ENCODE measurements at places on chromosomes 6 and 20.

GRCh38 chr6:63783096-63783495 lies 147.5 kb downstream of the PHF3 start:
- DNase-seq = no peak

GRCh38 chr6:88749849-88750248 lies 213.6 kb downstream of the RNGTT start:
- DNase-seq = no peak

DNA sequence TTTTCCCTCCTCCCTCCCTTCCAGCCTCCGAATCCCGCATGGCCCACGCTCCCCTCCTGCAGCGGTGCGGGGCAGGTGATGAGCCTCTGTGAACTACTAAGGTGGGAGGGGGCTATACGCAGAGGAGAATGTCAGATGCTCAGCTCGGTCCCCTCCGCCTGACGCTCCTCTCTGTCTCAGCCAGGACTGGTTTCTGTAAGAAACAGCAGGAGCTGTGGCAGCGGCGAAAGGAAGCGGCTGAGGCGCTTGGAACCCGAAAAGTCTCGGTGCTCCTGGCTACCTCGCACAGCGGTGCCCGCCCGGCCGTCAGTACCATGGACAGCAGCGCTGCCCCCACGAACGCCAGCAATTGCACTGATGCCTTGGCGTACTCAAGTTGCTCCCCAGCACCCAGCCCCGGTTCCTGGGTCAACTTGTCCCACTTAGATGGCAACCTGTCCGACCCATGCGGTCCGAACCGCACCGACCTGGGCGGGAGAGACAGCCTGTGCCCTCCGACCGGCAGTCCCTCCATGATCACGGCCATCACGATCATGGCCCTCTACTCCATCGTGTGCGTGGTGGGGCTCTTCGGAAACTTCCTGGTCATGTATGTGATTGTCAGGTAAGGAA lies at the start of gene OPRM1:
Gene OPRM1 (plus strand): TSS at position 10 of the 612 bp plus-strand sequence. CDS start 305 bp downstream, at position 315.
- DNase-seq = no peak

DNA sequence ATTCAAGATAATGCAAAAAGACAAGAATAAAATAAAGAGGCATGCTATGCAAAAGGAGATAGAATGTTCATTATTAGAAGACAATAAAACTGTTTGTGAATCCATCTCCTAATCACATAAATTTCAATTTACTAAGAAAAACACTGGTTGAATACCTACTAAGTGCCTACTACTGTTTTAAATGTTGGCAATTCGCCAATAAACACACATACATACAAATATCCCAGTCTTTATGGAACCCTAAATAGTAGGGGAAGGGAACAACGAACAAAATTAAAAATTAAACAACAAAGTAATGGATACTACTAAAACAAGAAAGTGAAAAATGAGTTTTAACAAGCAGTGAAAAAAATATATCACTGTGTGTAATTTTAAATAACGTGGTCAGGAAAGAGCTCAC lies 158.5 kb downstream of the TBC1D32 start:
- DNase-seq = no peak

GRCh38 chr6:25961619-25962148 lies 918 bp upstream of the TRIM38 start:
- DNase-seq = no peak

GRCh38 chr6:33768644-33769120 lies 20.2 kb downstream of the LEMD2 start:
- peak; percentile 84 for DNase-seq

DNA sequence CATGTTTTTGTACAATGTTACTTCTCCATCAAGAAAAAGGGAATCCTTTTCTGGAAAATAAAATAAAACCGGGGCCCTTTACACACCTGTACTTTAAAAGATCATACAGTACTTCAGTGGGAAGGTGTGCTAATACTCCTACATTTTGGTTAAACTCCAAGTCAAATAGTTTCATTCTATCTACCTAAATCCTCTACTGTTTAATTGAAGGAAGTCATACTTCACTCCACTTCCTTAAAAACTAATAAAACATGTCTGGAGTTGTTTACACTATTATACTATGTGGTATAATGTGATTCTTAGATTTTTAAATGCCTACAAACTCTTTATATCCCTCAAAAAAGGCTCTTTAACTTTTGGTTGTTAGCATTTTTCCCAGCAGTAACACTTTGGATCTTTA lies 18.6 kb upstream of the HBS1L start:
- DNase-seq = no peak

DNA sequence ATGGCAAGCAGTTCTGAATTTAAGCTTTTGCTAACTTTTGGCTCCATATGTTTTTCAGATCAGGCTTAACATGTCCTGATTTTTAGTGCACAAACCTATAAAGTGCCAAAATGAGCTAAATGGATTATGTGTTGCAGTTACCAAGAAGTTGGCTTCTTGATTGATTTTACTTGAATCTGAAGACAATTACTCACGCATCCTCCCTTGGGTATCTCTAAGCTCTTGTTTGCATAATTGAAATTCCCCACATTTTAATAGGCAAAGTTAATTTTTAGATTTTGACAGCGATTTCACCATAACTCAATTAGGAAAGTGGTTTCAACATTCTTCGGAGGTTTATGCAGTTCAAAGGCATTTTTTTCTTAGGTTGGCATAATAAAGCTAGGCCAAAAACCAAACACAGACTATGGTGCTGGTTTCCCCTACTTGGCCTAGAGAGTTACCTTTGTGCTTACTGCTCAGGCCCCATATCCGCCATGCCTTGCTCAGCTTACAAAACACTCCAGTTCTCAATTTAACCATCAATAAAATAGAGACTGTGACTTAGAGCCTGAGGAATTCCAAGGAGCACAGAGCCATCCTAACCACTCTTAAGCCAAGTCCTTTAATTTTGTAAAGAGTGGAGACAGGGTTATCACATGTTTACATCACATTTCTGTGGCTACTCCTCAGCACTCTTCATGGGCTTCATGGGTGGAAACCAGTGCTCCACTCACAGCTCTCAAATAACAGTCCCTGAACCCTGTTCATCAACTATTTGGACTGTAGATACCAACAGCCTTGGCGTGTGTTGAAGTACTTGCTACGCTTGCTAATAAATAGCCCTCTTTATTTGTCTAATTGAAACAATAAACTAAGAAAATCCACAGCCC lies 32.1 kb downstream of the LAMA4 start:
- DNase-seq = no peak

- no peak for DNase-seq
These were observed 56.7 kb upstream of the ZMYND8 start for GRCh38 chr20:47413189-47413588.

GRCh38 chr6:56682635-56683034 lies 39.9 kb upstream of the DST start:
- no peak for DNase-seq

DNA sequence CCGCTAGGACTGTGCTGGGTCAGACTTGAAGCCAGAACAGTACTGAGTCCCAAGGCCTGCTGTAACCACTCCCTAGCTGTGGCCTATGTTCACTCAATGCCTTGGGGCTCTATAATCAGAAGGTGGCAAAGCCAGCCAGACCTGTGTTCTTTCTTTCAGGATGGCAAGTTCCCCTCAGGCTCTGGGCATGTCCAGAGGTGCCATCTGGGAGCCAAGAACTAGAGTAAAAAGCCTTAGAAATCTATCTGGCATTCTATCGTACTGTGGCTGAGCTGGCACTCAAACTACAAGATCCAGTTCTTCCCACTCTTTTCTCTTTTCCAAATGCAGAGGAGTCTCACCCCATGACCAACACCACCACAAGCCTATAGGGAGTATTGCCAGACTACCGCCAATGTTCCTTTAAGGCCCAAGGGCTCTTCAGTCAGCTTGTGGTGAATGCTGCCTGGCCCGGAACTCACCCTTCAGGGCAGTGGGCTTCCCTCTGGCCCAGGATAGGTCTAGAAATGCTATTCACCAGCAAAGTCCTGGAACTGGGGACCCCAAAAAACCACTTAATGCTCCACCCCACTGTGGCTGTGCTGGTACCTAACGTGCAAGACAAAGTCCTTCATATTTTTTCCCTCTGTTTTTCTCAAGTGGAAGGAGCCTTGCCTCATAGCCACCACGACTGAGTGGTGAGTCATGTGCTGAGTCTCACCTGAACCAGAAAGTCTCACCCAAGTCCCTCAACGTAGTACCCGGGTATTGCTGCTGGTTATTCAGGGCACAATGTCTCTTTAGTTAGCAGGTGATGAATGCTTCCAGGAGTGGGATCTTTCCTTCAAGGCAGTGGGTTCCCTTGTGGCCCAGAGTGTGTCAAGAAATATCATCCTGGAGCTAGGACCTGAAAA lies 8.6 kb upstream of the SIRPB2 start:
- no peak for DNase-seq

DNA sequence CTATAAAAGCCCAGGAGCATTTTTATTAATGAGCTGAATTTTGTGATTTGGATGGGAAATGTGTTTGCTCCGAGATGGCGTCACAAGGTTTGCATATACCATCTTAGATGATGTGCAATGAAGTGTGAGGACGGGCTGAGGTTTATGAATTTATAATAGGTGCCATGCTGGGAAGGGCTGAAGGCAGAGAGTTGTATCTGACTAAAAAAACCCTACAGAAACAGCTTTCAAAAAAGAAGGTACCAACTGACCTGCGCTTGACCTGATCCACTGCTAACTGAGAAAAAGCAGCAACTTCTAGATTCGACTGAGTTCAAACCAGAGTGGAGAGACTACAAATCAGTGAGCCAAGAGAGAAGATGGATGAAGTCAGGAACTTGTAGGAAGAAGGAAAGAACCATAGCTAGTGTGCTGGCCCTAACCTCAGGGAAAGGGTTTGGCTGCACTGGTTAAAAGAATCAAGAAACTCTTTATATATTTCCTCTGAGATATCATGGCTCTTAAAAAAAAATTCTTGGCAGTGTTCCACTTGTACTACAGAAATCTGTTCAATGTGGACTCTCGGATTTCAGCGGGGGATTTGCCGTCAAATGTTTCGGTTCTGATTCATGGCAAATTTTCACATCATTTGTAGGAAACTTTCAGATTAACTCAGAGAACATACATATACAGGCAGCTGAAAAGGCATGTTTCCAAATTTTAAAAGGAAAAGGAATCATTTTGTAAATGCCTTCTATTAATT lies 56.5 kb upstream of the HDGFL1 start:
- DNase-seq = no peak

DNA sequence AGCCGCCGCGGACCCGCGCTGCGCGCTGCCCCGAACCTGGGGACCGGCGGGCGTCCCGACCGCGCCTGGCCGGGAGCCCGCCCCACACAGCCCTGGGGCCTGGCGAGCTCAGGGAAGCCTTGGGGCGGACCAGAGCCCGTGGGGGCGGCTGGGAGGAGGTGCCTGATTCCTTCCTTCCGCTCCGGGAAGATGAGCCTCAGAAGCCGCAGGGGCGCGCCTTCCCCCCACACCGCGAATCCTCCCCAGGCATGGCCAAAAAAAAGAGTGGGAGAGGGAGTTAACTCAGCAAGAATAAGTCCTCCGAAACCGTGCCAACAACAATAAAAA lies at the start of gene CBLN4:
Gene CBLN4 (minus strand): TSS at position 131 of the 327 bp plus-strand sequence. CDS start 1,348 bp downstream, outside the sequence.
- DNase-seq = no peak

DNA sequence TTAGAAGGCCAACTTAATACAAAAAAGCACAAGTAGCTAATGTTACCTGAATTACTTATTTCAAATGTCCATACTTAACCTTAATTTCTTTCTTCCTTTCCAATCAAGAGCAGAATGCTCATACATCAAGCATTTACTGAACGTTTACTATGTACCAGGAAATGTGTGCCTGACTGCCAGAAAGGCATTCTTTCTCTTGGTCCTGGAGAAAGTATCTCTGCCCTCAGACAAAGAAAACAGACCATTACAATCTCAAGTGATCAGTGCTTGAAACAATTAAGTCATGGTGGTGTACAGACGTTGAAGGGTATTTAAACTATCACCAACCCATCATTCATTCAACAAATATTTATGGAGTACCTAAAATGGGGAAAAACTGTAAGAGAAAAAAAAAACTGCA lies 26.4 kb downstream of the CSNK2A1 start:
- DNase-seq = no peak

GRCh38 chr20:35616465-35617396 lies 1.1 kb downstream of the SPAG4 start:
- peak; percentile 93 for DNase-seq

- DNase-seq = no peak
These were observed 194.1 kb downstream of the RIMS1 start for GRCh38 chr6:72080260-72080941.

GRCh38 chr6:28664870-28665396 lies 139.3 kb downstream of the GPX5 start:
- DNase-seq = no peak

DNA sequence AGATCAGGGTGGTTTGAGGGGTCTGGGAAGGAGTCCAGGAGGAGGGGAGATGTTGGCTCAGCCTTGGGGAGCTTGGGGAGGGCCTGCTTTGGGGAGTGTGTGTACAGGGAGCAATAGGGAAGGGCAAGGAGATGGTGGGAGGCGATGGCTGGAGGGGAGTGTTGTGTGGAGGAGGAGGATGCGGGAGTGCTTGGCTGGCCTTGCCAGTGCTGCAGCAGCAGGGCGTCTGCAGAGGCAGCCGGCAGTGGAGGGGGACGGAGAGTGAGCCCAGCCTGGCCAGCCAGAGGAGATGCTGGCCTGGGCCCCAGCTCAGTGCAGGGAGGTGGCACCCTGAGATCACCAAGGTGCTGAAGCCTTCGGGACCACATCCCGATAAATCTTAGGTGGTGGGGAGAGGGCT lies 3.9 kb downstream of the IP6K3 start:
- DNase-seq = peak; percentile 40

GRCh38 chr6:83057705-83058321 lies 7.8 kb downstream of the UBE3D start:
- no peak for DNase-seq

- DNase-seq = peak; percentile 64
These were observed at the start of gene RIPPLY2 for GRCh38 chr6:83853178-83854000. Gene RIPPLY2, plus strand, starts transcription at chr6:83853360. Its CDS starts 57 bp downstream, at chr6:83853417.

- DNase-seq = no peak
These were observed 5.3 kb upstream of the CGA start for GRCh38 chr6:87100216-87100615.

- no peak for DNase-seq
These were observed 14.9 kb upstream of the CST7 start for GRCh38 chr20:24934101-24934661.

GRCh38 chr6:2940010-2940850 lies 31.1 kb downstream of the SERPINB6 start:
- DNase-seq = no peak

DNA sequence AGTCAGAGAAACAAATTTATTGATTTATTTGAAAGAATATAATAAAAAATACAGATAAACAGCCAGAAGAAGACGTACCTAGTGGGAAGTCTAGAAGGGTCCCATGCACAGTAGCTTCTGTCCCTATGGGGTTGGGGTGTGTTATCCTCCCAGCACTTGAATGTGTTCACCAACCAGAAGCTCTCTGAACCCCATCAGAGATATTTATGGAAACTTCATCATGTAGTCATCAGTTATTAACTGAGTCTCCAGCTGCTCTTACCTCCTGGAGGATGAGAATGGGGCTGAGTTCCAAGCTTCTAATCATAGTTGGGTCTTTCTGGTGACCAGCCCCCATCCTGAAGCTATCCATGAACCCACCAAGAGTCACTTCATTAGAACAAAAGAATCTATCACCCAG lies 15.4 kb upstream of the USP45 start:
- DNase-seq = no peak

GRCh38 chr6:2993755-2994317 lies 5.9 kb upstream of the NQO2 start:
- DNase-seq = no peak

- no peak for DNase-seq
These were observed 116.8 kb downstream of the CHD6 start for GRCh38 chr20:41501376-41501775.

GRCh38 chr6:227074-227782 lies 65.1 kb upstream of the DUSP22 start:
- no peak for DNase-seq

GRCh38 chr20:12053353-12053752 lies 135.7 kb downstream of the BTBD3 start:
- DNase-seq = no peak

GRCh38 chr6:148808786-148809304 lies 62.0 kb downstream of the UST start:
- no peak for DNase-seq
